NCI-H1105 treated with DMSO at 0.1 percent for 48 hours (cell line): ENCODE measurements at places on chromosomes 3 and 15.

DNA sequence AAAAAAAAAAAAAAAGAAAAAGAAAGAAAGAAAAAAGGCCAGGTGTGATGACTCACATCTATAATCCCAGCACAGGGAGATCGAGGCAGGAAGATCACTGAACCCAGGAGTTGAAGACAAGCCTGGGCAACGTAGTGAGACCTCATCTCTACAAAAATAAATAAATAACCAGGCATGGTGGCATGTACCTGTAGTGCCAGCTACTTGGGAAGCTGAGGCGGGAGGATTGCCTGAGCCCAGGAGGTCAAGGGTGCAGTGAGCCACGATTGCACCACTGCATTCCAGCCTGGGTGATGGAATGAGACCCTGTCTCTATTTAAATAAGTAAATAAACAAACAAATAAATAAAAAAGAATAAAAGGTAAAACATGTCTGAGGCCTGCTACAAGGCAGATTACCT is 39.3 kb upstream of the LACTB start:
- no peak for DNase-seq

- no peak for DNase-seq
Measured at GRCh38 chr3:170692720-170693119, 106.8 kb upstream of the SLC7A14 start.

DNA sequence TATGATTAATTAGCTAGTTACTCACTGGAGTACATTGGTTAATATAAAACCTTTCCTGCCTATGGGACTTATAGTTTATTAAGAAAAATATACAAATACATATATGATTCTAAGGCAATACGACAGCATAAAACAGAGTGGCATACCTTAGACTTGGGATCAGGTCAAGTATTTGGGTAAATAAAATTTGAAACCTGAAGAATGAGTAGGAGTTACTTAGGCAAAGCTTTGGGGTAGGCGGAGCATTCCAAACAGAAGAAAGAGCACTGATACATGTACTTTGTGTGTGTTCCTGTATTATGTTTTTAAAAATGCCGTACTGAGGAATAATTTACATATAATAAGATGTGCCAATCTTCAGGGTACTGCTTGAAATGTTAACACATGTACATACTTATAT is 15.1 kb downstream of the ZPLD1 start:
- DNase-seq = no peak

GRCh38 chr3:63043631-63044030 is 168.4 kb upstream of the CADPS start:
- DNase-seq = no peak

DNA sequence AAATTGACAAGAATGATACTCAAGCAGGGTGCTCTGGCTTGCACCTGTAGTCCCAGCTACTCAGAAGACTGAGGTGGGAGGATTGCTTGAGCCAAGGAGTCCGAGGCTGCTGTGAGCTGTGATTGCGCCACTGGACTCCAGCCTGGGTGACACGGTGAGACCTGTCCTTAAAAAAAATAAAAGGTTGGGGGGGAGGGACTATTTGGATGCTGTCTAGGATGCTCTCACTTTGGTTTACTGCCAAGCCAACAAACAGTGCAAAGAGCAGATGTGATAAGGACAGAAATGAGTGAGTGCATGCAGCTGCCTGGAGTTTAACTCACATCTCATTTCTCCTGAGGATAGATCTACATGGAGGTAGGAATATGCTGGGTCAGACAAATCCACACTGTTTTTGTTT is 130.0 kb downstream of the FRMD4B start:
- DNase-seq = peak; percentile 31

- no peak for DNase-seq
Measured at GRCh38 chr3:138509586-138509985, 75.2 kb downstream of the ESYT3 start.

DNA sequence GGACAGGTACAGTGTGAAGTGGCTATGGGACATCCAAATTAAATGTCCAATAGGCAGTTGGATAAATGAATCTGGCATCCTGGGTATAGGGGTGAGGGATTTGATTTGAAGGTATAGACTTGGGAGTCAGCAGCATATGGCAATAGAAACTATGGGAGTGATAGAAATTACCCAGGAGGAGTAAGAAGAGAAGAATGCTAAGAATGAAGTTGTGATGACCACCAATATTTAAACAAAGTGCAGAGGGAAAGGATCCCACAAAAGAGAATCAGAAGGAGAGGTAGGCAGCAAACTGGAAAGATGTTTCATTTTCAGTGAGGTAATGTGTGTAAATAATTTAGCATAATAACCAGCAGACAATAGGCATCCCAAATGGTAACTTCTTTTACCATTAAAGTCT is 13.8 kb upstream of the MSL2 start:
- DNase-seq = no peak

DNA sequence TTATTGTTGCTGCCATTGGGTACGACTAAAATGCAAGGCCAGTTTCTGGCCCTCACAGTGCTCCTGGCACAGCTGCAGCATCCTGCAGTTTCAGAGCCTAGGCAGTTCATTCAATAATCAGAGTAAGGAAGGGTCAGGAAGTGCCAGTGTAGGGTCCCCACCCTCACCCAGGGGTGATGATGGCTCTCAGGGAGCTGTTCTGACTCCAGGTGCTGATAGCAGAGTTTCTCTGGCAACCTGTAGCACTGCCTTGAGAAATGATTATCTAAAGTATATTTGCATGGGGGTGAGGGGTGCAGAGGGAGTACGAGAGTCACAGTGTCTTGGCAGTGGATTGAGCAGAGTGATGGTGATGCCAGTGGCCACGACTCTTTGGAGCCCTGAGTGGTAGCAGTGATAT is 15.5 kb upstream of the IL16 start:
- DNase-seq = no peak

DNA sequence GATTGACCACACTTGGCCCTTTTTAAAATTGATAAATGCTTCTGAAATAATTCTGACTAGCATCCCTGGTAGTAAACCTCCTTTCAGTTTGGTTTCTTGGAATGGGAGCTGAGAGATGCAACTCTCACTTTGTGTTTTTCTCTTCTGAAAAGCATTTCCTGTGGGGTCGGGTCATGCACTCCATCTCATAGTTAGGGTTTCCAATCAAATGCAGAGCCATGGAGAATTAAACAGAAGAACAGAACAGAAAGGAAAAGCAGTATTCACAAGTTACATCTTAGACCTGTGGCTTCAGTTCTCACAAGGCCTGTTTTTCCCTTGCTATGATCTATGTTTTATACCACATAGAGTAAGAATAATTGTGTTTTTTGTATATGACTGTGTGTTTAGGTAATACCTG is 39.7 kb downstream of the SENP2 start:
- DNase-seq = no peak

DNA sequence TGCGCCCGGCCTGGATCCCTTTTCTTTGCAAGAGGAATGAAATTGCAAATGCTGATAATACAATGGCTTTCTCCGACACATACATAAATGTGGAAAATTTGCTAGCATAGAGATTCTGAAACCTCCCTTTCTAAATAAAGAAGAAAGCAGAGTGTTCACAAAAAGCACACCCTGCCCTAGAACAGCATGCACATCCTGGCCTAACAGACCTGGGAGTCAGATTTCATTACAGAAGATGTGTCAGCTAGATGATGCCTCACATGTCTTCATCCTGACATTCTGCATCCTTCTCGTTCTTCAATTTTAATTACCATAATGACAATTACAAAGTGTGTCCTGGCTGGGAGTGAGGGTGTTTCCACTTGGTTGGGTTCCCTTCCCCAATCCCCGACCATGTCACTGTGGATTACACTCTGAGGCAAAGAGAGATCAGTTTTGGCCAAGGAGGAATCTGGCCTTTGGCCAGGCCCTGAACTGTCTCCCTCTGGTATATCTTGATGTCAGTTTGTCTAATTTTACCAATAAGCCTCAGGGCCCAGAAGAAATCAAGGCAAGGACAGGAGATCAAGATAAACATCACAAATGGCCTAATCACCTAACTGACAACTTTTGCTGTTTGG is 104.9 kb upstream of the SPATA12 start:
- DNase-seq = no peak

- DNase-seq = no peak
Measured at GRCh38 chr3:108947855-108948254, 5.8 kb downstream of the GUCA1C start.

DNA sequence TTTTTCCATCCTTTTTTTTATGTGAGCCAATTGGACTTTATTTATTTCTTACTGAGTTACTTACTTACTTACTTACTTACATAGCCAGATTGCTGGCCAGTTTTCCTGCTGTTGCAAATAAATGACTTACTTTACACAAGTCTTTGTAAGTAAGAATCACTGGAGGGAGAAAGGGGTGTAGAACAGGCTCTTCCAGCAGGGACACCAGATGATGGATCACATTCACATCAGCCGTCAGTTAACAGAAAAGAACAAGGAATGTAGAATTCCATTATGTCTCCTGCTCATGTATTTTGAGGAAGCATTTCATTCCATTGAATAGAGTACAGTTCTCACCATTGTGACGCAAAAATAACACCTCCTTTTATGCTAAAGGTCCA is 188.6 kb downstream of the FNDC3B start:
- no peak for DNase-seq

- peak; percentile 33 for DNase-seq
Measured at GRCh38 chr15:63891079-63891767, 57.5 kb upstream of the HERC1 start.

- DNase-seq = no peak
Measured at GRCh38 chr3:161199926-161200325, 21.2 kb upstream of the NMD3 start.

- no peak for DNase-seq
Measured at GRCh38 chr3:15267502-15267901, 61.5 kb downstream of the CAPN7 start.

DNA sequence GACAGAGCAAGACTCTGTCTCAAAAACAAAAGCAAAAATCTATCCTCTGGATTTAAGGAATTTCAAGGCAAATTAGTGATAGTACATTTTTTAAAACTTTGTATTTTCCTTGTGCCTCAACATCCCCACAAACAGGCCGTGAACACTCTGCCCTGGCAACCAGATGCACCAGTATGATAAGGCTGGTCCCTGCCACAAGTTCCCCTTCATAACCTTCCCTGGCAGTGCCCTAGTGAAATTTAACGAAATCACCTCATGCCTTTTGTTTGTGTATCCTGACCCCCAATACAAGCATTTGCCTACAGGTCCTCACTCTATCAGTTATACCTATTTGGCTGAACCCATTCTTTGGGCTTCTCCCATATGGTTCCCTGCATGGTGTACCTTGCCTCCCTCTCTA is 107.4 kb upstream of the FLNB start:
- no peak for DNase-seq

DNA sequence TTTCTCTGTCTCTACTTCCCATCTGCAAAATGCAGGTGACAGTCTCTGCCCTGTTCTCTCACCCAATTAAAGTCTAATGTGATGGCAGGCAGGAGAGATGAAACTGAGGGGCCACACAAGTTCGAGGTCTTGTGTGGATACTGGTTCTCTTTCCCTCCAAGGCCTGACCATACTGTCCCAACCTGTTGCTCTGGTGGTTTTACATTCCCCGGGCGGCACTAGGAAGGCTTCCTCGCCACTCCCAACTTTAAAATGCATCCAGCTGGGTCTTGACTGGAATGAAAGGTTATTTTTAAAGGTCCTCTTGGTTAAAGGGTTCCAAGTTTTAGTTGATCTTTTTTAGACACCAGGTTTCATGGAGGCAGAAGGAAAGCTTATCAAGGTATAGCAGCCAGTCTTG is 37.2 kb downstream of the WHAMM start:
- DNase-seq = no peak

- peak; percentile 76 for DNase-seq
Measured at GRCh38 chr3:173553635-173554280, 156.2 kb downstream of the NLGN1 start.

DNA sequence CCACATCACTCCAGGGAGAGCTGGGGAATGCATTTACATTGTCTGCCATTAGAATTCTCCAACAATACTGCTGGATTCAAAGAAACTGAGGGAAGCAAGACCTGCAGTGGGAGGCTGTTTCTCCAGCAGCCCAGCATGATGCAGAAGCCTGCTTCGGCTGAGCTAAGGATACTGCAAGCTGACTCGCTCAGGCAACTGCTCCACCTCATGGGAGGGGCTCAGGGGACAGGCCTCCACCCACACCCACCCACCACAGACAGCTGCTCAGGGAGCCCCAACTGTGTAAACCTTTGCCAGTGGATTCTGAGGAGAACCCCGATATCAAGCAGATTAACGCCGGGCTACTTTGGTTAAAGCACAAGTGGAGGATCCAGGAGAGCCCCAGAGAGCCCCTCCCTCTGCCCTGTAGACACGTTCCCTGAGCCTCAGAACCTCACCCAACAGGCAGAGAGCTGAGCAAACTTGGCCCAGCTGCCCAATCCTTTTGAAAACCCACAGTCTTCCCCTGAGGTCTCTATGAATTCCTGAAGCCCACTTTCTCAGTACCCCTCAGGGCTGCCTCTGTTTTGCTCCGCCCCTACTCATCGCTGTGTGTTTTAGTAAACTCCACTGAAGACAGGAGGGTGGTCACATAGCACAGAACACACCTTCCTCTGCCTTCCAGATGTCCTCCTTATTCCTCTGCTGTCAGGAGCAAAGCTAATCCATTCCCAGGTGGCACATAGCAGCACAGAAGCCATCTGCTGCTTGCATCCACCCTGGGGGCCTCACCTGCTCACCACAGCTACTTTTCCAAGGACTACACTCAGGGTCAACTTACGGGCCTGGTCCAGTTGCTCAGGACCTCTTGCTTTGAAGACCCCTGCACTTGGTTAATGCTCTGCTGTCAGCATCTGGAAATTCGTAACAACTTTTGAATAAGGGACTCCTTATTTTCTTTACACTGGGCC is 269.0 kb downstream of the ABHD5 start:
- DNase-seq = no peak

DNA sequence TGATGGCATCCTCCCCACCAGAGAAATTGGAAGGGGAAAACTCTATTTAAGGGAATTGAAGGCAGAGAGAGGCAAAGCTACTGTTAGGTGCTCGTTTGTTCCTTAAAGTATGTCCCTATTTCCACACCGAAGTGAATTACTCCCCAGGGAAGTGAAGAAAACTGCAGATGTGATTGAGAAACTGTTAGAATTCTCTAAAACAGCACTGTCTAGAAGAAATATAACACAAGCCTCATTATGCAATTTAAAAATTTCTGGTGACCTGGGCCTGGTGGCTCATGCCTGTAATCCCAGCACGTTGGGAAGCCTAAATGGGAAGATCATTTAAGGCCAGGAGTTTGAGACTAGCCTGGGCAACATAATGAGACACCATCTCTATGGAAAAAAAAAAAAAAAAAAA is 305.0 kb downstream of the SHQ1 start:
- no peak for DNase-seq

DNA sequence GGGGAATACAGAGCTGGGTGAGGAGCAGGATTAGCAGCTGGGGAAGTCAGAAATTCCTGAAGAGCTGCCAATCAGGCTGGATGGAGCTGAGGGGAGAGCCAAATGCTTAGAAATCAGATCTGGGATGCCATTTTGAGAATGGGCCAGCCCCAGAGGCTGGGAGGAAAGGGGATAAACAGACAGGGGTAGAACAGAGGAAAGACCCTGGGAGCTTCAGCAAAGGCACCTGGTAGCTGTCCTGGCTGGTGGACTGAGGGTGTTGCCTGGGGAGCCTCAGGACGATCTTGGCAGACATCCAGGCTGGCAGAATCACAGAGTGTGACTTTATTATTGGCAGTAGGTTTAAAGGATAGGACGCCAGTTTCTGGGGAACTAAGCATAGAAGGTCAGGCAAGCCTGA is 97.8 kb downstream of the SQOR start:
- DNase-seq = peak; percentile 65

GRCh38 chr3:32285891-32286290 is 47.4 kb downstream of the CMTM8 start:
- DNase-seq = no peak

- no peak for DNase-seq
Measured at GRCh38 chr3:105195260-105195659, 171.4 kb upstream of the ALCAM start.

- DNase-seq = no peak
Measured at GRCh38 chr3:40876009-40876408, 323.3 kb upstream of the CTNNB1 start.
